ENCODE measurements at places on chromosomes 1 and 21.

DNA sequence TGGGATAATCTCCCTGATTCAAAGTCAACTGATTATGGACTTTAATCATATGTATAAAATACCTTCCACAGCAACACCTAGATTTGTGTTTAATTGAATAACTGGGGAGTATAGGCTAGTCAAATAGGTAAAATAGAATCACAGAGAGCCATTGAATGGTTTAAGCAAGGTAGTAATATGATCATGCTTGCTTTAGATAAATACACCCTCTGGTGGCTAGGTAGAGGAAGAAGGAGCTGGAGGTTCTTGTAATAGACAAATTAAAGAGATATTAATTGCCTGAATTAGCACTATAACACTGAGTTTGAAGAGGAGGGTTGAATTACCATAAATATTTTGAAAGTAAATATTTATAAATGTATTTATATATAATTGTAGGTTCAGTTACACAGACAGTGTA is 40.3 kb downstream of the DIRAS3 start:
- no peak for DNase-seq

- DNase-seq: no peak
Observed at GRCh38 chr1:30713311-30713710, 10.1 kb downstream of the MATN1 start.

- DNase-seq: no peak
Observed at GRCh38 chr1:218350801-218351266, 5.7 kb downstream of the TGFB2 start.

DNA sequence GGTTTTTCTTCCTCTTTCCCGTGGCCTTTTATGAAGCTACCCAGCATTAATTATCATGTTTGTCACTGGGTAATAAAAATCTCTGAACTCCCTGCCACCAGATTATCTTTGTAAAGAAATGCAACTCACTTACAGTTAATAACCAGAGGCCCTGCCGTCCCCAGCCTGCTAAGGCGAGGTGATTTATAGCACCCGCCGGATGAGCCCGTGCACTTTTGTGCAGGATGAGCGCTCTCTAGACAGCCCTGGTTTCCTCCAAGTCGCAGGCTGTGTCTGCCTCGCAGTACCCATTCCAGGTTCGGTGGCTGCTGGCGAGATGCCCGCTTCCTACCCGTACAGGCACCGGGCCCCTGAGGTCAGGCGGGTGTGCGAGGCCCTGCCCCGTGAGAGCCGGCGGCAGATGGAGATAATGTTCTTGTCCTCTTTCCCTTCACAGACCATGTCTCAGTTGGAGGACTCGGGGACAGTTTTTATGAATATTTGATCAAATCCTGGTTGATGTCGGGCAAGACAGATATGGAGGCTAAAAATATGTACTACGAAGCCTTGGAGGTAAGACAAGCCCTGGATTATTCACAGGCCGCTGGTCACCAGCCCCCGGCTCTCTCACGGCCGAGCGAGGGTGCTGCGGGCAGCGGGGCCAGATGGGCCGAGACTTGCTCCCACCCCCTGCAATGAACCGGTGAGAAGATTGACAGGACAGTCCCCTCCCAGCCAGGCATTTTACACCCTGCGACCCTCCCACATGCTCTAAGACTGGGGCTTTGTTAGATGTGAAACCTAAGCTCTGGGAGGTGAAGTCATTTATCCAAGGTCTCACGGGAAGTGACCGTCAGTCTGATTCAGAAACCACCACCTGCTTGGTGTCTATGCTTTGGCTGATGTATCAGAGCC is 28.5 kb upstream of the SELENON start:
- no peak for DNase-seq

DNA sequence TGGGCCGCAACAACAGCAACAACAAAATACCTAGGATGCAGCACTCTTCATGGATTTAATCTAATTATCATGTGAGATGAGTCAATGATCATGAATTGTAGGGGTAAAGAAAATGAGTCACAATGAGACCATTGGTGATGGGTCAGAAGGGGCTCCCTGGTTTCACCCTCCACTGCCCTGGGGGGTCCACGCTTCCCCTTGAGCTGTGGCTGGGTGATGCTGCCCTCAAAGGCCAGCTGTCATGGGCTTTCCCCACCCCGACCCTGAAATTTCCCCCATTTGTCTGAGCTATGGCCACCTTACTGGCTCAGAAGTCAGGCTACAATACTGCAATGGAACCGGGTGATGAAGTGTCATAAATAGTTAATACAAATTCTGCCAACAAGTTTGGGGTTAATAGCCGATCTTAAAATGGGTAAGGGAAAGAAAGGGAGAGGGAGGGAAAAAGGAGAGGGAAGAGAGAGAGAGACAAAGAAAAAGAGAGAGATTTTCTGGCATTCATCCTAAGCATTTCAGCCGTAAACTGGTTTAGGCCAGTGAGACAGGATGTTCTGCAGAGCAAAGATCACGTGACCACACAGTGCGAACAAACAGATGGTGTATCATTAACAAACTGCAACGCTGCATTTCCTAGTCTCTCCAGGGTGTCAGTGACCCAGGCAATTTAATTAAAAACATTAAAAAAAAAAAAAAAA is 143.4 kb upstream of the ERRFI1 start:
- no peak for DNase-seq

GRCh38 chr1:148362626-148363438 is 120.3 kb downstream of the PPIAL4G start:
- DNase-seq: no peak

- DNase-seq: no peak
Observed at GRCh38 chr1:245805532-245805931, 650.7 kb downstream of the KIF26B start.

- DNase-seq: no peak
Observed at GRCh38 chr1:76921590-76921989, 54.3 kb downstream of the ST6GALNAC5 start.

- DNase-seq: no peak
Observed at GRCh38 chr21:17585875-17586450, 26.7 kb downstream of the BTG3 start.

GRCh38 chr1:206062464-206062863 is 9.5 kb downstream of the RHEX start:
- no peak for DNase-seq

GRCh38 chr1:154972517-154973343 is 1.8 kb upstream of the CKS1B start:
- no peak for DNase-seq

GRCh38 chr1:36484099-36484498 is 1.4 kb upstream of the CSF3R start:
- DNase-seq: no peak

DNA sequence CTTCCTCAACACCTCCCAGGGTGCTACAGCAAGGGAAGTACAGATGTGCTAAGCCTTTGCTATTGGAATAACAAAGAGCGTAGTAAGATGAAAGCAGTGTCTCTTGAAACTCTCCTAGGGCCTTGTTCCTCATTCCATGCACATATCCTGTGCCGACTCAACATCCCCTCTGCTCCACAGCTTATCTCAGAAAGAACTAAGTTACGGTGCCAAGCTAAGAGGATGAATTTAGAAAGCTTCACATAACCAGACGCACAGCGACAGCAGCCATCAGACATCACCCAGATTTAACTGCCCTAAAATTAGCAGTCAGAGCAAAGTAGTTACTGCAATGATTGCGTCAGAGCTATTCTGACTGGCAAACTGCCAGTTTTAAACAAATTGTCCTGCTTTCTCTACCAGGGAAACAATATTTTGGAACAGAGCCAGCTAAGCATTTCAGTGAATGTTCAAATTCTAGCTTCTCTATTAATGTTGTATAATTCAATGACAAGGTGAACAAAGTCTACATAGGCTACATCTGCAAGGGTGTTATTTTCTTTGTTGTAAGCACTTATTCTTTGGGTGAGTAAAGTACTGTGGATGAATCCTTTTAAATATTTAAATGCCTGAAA is 9.5 kb downstream of the SIPA1L2 start:
- DNase-seq: no peak

GRCh38 chr1:92031281-92032110 is 1.7 kb downstream of the EPHX4 start:
- DNase-seq: no peak

GRCh38 chr1:61011561-61012263 is 70.6 kb upstream of the NFIA start:
- DNase-seq: no peak

- no peak for DNase-seq
Observed at GRCh38 chr1:209546390-209547085, 37.0 kb upstream of the CAMK1G start.

- no peak for DNase-seq
Observed at GRCh38 chr1:198970916-198971315, 332.1 kb downstream of the PTPRC start.

DNA sequence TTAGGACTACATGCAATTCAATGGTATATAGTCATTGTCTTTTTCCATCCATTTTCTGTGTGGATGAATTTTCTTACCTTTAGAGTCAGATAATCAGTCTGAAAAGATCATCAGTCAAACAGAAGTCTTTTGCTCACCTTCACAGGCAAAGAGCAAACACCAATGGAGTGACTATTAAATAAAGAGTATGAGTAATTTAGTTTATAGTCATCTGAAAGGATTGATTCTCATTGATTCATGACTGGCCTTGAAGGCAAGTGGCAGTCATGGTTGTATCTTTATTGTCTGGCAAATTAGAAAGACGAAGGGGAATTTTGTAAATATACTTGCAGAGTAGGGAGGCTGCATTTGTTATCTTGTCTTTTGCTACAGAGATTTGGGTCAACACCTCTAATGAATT is 89.9 kb downstream of the EPB41 start:
- DNase-seq: no peak

DNA sequence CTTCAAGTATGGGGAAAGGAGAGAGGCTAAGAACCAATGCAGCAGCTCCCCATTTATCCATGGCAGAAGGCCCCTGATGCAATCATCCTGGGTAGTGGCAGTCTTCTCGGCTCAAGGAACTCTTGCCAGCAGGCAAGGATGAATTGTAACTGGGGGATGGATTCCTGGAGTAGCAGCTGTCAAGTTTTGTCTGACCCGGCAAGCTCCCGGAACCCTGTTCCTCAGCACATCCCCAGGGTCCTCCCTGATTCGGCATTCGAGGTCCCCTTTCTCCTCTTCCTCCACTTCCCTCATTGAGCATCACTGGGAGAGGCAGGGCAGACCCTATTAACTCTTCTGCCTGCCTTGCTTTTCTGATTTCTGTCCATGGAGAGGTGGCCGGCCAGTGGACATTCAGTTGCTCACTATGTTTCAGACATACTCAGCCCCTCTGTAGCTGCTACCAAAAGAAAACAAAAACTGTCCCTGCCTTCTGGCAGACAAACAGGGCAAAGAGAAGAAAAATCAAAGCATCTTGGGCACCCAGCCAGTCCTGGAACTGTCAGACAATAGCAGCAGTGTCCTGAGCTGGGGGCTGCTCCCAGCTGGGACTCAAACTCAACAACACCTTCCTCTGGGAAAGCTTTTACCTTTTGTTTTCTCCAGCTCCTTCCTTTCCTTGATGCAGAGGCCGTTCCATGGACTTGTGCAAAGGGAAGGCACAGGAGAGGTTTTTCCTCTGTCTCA is 5.6 kb upstream of the PTCH2 start:
- DNase-seq: no peak

GRCh38 chr1:16915627-16915973 is 6.1 kb upstream of the CROCC start:
- DNase-seq: no peak

- no peak for DNase-seq
Observed at GRCh38 chr1:235642943-235643371, 6.6 kb downstream of the GNG4 start.

DNA sequence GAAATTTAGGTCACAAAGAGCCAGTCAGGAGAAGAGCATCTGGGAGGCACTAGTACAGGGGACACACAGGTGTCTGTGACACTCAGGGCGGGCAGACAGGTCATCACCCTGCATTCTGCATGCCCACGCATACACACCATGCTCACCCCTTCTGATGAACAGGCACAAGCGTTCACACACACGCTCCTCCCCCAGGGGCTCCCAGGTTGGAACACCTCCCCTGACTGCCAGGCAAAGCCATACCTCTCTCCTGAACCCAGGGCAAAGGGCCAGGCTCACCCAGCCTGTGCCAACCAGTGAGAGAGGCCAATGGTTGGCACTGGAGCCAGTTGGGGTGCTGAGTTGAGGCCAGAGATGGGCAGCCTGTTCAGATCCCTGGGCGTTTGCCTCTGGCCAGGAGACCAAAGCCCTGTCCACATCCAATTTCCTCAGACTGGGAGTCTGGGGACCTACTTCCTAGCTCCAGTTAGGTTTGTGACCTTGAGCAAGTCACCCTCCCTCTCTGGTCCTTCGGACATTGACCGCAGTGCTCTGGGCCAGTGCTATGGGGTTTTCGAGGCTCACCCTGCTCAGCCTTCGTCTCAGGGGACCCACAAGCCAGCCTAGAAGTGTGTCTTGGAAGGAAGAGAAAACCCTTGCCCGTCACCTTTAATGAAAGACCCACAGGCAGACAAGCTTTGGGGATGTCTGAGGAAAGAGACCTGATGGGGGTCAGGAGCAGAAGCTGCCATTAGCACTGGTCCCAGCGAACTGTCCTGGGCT is 5.8 kb upstream of the LAD1 start:
- DNase-seq: no peak

GRCh38 chr1:227330279-227331076 is 12.2 kb upstream of the CDC42BPA start:
- DNase-seq: no peak

- DNase-seq: no peak
Observed at GRCh38 chr1:87318806-87319205, 9.9 kb upstream of the LMO4 start.

- no peak for DNase-seq
Observed at GRCh38 chr1:237814319-237814924, 76.3 kb downstream of the ZP4 start.

- DNase-seq: no peak
Observed at GRCh38 chr1:51421964-51422363, 91.6 kb upstream of the TTC39A start.

- no peak for DNase-seq
Observed at GRCh38 chr1:192167911-192168700, 9.8 kb downstream of the RGS18 start.

- DNase-seq: no peak
Observed at GRCh38 chr1:157044326-157044725, 1.2 kb downstream of the ARHGEF11 start.

- no peak for DNase-seq
Observed at GRCh38 chr1:10538646-10539355, 64.1 kb downstream of the PEX14 start.

DNA sequence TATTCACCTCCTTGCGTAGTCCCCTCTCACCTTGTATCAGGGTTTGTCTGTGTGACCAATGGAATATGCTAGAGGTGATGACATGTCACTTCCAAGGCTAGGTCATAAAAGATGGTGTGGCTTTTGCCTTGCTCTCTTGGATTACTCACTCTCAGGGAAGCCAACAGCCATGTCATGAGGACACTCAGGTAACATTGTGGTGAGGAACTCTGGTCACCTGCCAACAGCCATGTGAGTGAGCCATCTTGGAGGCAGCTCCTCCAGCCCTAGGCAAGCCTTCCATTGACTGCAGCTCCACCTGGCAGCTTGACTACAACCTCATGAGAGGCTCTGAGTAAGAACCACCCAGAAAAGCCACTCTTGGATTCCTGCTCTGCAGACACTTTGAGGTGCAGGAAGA is 11.0 kb upstream of the HEYL start:
- DNase-seq: no peak

- no peak for DNase-seq
Observed at GRCh38 chr1:162772571-162773154, 17.8 kb upstream of the HSD17B7 start.
